ENCODE measurements at places on chromosomes 6 and 20.

- DNase-seq = no peak
These were observed 156.1 kb downstream of the ADAT2 start for GRCh38 chr6:143294265-143294860.

GRCh38 chr6:102981490-102982015 is 1588.0 kb downstream of the GRIK2 start:
- no peak for DNase-seq

GRCh38 chr6:7126754-7127153 is 19.0 kb downstream of the RREB1 start:
- DNase-seq = no peak

DNA sequence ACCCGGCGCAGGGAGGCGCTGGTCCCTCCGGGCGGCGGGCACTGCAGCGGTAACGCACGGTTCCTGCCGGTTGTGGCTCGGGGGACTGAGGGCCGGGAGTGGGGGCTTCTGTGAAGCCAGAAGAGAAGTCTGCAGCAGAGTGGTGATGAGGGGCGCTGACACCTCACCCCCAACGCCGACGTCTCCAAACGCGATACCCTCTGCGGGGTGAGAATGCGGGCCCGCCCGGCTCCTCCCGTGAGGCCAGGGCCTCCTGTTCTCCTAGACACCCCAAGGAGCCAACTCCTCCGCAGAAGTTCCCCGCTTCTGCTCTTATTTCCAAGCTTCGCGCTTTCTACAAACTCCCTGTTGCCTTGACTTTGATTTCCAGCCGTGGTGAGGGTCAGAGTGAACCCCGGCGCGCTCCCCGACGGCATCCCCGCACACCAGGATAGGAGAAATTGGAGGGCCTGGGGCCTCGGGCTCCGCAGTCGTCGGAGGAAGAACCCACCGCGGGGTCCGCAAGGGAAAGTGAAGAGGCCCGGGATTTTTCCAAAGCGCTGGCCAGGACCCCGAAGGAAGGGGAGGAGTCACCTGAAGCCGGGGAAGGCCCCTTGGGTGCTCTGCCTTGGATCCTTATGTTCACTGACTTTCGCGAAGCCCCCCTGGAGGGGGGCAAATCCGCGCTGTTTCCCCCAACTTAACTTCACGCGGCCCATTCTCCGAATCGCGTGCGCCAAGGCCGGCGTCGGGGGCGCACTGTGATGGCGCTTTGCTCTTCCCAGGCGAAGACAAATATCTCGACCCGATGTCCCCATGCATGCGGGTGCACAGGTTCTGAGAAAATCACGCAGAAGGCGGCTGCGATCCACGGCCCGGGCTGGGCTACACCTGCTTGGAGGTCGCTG is 3.1 kb upstream of the INSM1 start:
- DNase-seq = no peak

DNA sequence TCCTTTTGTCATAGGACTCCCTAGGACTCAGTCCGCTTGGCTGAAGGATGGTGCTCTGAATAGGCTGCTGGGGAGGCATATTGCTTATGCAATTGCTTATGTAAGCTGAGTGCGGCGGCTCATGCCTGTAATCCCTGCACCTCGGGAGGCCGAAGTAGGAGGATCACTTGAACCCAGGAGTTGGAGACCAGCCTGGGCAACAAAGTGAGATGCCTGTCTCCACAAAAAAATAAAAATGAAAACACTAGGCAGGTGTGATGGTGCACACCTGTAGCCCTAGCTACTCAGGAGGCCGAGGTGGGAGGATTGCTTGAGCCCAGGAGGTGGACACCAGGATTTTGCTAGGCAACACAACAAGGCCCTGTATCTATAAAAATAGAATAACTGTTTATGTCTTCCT is 81.3 kb downstream of the EYA2 start:
- no peak for DNase-seq

- DNase-seq = no peak
These were observed 87.5 kb downstream of the ZFP64 start for GRCh38 chr20:52103913-52104545.

DNA sequence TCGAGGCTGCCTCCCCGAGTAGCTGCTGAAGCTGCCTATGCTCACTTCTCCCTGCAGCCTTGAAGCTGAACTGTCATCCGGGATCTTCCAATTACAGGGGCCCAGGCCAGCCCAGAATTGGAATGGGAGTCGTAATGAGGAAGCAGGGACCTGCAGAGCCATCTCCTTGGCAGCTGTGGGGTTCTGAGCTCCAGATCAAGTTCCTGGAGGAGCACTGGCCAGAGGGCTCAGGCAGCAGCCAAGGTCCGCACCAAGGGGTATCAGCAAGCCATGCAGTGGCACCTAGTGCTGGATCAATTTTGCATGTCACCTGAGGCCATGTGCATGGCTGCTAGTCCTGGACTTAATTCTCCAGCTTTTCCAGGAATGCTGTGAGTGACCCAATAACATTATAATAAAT is 163.2 kb upstream of the TSHZ2 start:
- no peak for DNase-seq

- peak; percentile 46 for DNase-seq
These were observed 169.7 kb downstream of the ATXN1 start for GRCh38 chr6:16591396-16592222.

DNA sequence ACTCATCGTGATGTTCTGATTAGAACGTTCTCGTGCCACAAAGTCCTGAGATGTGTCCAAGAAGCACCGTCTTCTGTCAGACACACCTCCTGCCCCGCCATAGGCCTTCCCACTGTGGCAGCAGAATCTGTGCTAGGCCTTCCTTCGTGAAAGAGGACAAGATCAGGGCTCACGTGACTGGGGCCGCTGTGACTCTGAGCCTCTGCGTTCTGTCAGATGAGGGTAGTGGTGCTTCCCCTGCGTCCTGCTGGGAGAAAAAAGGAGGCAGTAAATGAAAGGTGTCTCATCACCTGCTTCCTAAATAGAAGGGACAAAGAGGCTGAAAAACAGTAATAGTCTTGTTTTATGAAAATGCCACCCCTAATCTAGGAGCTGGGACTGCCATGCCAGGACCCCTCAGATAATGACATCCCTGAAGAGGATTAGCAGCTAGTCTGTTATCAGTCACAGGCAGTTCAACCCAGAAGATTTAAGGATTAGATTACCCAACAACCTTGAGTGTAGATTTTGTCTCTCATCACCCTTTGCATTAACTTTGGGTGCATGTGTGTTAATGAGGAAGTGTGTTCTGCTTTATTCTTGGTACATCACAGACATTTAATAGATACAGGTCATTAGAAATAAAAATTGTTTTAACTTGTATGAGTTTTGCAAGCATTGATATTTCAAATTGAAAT is 4.1 kb downstream of the DNAJC5 start:
- peak; percentile 61 for DNase-seq

- DNase-seq = no peak
These were observed 12.9 kb downstream of the IPCEF1 start for GRCh38 chr6:154343473-154344308.

DNA sequence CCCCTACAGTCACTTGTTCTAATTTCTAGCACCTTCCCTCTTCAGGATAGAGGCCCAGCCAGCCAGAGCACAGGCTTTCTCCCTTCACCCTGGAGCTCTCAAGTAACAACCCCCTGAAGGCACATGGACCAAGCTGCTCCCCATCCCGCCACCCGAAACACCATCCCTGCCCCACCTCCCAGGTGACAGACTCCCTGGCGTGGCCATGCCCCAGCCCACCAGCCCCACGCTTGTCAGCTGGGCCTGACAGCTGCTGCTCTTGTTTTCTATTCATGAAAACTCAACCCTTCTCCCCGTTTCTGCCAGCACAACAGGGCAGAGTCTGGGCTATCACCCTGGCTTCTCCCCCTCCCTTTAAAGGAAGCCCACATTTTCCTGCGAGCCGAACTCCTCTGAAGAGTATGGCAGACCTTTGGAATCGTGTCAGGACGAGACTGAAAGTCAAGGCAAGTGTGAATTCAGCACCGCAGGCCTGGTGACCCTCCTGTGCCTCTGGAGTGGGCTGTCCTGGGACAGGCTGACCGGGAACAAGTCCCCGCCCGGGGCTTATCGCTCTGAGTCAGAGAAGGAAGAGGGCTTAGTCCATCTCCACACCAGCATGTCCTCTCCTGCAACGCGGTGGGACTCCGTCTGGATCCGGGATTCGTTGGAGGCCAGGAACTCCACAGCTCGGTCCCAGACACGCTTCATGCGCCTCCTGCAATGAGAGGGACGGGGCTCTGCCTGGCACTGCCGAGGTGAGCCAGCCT is 16.7 kb downstream of the LEMD2 start:
- no peak for DNase-seq

GRCh38 chr6:33372526-33373123 is 19.0 kb upstream of the KIFC1 start:
- no peak for DNase-seq

- DNase-seq = peak; percentile 39
These were observed 196.9 kb upstream of the ZNF184 start for GRCh38 chr6:27669624-27670301.

DNA sequence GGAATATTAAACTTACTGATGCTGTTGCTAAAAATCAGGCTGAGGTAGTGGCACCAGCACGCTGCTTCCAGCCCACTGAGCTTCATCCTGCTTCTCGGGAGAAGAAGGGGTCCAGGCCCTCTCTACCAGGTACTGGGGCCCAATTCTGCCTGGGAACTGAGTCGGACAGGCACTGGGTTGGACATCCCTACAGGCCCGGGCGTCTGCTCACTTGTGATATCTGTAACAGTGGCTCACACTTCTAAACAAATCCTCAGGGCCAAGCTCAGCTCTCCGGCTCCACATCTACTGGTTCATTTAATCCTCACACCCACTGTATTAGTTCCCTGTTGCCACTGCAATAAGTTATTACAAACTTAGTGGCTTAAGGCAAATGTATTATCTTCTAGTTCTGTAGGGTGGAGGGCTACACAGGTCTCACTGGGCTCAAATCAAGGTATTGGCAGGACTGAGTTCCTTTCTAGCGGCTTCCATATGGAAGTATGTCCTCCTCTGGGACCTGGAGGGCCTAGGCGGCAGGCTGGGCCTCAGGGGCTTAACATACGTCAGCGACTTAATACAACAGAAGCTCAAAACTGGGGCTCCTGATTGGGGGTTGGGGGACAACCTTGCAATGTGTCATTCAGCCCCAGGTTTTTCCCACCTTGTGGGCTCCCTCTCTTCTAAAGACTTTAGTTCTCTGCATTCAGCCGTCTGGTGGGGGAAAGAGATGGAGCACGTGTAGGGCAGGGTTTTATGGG is 1.6 kb upstream of the KCNK15 start:
- no peak for DNase-seq

DNA sequence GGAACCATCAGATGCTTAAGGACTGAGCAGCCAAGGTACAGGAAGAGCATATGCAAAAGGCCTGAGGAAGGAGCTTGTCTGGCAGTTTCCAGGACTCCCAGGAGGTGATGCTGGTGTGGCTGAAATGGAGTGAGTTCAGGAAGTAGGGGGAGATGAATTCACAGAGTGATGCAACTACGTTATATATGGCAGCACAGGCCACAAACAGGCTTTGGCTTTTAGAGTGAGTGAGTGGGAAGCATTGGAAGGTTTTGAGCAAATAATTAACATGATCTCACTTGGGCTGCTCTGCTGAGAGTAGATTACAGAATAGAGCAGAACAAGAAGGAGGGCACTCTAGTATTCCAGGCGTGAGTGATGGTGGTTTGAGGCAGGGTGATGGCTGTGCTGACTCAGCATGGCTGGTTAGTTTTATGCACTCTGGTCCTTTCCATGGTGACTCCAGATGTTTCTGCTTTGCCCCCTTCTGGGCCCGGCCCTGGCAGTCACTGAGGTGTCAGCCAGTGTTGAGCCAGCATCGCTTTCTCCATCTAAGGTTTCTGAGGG is 6.5 kb downstream of the BTN2A2 start:
- no peak for DNase-seq

GRCh38 chr6:25175681-25176080 is 103.5 kb upstream of the CARMIL1 start:
- peak; percentile 41 for DNase-seq

GRCh38 chr20:62365814-62366369 is 1.2 kb downstream of the LAMA5 start:
- no peak for DNase-seq

GRCh38 chr20:10524034-10524476 is 89.0 kb downstream of the SLX4IP start:
- DNase-seq = no peak

DNA sequence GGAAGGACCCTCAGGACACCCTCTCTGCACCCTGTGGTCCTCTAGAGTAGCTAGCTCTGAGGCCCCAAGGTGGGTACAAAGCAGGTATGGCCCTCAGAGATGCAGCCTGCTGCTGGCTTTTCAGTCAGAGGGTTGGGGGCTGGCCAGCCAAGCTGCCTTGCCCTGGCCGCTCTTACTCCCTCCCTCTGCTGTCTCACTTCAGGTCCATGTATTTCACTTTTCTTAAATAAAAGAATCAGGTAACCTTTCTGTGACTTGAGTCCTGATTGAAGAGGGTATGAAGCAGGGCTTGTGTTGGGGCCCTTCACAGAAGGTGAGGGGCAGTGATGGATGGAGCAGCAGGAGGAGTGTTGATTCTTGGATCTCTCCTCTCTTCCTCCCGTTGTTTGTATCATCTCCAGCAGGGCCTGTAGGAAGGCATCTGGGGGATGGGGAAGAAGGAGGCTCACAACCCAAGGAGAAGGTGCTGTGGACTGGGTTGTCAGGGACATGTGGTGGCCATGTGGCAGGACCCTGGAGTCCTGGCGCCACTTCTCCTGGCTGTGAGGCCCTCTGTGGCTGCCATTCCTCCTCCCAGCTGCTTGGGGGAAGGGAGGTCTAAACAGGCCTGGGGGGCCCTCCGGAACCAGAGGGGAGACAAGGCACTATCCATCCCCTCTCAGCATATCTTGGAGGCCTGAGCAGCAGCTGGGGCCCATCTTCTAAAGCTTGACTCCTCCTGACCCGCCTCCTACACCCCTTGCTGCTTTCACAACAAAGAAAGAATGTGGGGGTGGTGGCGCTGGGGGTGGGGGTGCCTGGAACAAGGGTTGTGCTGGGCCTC is 1.1 kb upstream of the PTK7 start:
- no peak for DNase-seq

- DNase-seq = no peak
These were observed 65.3 kb downstream of the BTBD3 start for GRCh38 chr20:11982955-11983470.

DNA sequence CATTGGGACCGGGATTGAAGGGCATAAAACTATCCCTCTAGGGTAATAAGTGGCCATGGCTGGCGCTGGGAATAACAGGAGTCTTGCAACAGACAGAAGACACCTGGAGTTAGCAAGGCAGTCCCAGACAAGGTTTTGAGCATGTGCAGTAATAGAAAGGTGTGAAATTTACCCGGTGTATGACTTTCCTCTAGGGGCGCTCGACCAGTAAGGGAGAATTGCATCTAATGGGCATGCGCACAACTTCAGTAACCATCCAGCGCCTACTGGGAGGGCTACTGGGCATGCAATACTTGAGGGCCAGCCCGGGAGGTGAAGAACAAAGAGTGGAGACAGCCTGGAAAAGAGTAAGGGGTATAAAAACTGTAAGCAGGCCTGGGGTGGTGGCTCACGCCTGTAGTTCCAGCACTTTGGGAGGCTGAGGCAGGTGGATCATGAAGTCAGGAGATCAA is 32.7 kb downstream of the SERPINB6 start:
- DNase-seq = no peak

GRCh38 chr6:55868771-55869479 is 6.5 kb downstream of the BMP5 start:
- peak; percentile 49 for DNase-seq

DNA sequence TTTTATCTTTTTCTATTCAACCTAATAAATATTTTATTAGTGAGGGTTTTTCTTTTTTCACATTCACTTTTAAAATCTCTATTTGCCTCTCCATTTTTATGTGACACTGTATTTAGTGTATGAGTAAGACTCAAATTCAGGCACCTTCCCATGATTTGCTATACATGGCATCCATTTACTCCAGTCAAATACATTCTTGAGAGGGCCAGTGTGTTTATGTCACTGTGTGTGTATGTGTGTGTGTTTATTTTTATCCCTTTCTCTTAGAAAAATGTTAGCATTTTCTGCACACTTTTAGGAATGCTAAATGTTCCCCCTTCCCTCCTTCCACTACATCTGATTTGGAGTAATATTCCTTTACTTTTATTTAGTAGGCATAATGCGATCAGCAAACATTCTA is 290.0 kb downstream of the PACRG start:
- no peak for DNase-seq
